Pons (tissue), 1 donor: ENCODE measurements at places on chromosomes 1 and 21.

- peak; percentile 94 for DNase-seq
Measured at GRCh38 chr1:24289937-24290595, 29.1 kb upstream of the GRHL3 start.

DNA sequence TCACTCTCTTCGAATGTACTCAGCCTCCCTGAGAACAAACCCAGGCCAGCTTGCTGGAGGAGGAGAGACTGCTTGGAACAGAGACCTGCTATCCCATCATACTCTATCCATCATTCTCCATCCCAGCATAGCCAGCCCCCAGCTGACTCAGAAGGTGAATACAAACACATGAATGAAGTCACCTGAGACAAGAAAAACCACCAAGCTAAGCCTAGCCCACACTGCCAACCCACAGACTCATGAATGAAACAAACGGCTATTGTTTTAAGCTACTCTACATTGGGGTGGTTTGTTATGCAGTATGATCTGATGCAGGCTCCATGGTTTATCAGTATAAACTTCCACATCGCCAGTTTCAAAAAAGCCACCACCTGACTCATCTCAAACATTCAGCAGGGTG is 395.6 kb downstream of the SETD4 start:
- no peak for DNase-seq

DNA sequence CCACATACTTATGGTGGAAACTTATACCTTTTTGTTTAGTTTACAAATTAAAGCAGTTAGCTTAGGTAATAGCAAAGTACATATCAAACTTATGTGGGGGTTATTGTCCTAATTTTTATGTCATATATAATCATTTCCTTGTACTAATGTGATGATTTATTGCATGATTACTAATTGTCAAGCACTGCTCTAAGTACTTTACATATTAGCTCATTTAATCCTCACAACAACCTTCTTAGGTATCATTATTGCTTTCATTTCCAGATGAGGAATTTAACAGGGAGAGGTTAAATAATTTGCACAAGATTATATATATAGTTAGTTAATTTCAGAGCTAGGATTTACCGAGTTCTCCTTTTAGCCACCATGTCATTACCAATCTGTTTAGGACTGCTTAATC is 11.9 kb upstream of the SSX2IP start:
- no peak for DNase-seq

DNA sequence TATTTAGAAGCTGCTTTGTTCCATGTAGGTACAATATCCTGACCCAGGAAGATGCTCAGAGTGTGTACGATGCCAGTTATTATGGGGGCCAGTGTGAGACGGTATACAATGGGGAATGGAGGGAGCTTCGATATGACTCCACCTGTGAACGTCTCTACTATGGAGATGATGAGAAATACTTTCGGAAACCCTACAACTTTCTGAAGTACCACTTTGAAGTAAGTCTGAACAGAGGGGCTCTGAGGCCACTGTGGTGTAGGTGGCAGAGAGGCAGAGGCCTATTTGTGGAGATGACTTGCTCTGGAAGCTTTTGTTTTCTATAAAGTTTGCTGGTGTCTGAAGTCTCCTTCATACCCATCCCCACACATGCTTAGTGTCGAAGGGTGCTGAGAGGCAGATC is 26.8 kb downstream of the C8A start:
- DNase-seq: no peak

- DNase-seq: no peak
Measured at GRCh38 chr1:15472587-15472986, 3.3 kb upstream of the CELA2B start.

DNA sequence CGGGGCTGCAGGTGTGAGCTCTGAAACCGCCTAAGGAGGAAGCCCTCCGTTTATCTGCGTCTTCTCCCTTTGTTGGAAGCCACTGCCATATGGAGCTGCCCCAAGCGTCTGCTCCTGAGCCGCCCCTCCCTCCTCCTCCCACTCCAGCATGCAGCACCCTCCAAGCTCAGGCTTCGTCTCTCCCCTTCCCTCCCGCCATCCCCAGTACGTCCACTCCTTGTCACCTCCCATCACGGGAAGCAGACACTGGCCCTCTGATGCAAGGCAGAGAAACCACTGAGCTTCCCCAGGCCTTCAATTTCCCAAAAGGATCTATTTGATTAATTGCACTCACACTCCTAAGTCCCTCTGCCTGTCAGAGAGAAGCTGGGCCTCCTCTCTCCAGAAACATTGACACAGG is 52.5 kb downstream of the NFASC start:
- DNase-seq: no peak

DNA sequence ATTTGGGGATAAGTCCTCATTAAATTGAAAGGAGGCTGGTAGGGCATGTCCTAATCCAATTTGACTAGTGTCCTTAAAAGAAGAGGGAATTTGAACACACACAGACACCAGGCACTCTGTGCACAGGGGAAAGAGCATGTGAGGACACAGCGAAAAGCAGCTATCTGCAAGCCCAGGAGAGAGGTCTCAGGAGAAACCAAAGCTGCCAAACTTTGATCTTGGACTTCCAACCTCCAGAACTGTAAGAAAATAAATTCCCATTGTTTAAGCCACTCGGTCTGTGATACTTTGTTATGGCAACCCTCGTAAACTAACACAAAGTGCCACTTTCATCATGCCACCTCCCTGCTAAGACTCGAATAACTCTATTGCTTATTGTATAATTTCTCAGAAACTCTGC is 13.8 kb downstream of the PLA2G4A start:
- no peak for DNase-seq

GRCh38 chr21:33682992-33683627 is 40.8 kb downstream of the ITSN1 start:
- DNase-seq: no peak

GRCh38 chr21:31573217-31573616 is 86.3 kb upstream of the SOD1 start:
- no peak for DNase-seq

DNA sequence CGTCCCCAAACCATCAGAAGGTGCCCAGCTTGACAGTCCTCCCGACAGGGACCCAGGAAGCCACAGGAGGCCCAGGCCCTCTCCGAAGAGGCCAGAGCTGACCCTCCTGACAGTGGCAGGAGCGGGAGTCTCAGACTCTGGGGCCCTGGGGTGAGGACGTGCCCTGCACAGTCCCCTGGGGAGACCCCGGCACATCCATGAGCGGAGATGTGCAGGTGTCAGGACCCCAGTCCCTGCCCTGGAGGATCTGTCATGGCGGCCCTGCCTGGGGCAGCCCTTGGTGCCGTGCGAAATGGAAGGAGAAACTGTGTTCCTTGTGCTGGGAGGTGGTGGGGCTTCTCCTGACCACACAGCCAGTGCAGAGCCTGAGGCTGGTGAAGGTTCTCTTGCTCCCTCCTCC is 55.8 kb downstream of the OBSCN start:
- no peak for DNase-seq

- no peak for DNase-seq
Measured at GRCh38 chr1:219883400-219884332, 44.7 kb downstream of the SLC30A10 start.

DNA sequence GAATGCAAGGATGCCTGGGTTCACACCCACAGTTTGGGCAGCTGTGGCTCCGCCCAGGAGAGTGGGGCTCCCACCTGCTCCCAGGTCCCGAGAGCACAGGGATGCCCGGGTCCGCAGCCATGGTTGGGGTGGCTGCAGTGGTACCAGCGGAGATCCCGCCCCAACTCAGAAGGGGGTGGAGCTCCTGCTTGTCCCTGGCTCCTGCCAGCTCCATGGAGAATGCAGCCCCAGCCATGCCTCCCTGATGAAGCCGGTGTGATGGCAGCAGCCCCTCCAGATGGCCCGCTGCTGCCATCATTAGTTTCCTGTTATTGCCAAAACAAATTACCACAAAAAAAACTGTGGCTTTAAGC is 113.1 kb upstream of the RUNX3 start:
- DNase-seq: no peak

- DNase-seq: no peak
Measured at GRCh38 chr1:32889731-32890278, 3.5 kb downstream of the HPCA start.

GRCh38 chr1:112594208-112594876 is 24.6 kb downstream of the ST7L start:
- DNase-seq: no peak

DNA sequence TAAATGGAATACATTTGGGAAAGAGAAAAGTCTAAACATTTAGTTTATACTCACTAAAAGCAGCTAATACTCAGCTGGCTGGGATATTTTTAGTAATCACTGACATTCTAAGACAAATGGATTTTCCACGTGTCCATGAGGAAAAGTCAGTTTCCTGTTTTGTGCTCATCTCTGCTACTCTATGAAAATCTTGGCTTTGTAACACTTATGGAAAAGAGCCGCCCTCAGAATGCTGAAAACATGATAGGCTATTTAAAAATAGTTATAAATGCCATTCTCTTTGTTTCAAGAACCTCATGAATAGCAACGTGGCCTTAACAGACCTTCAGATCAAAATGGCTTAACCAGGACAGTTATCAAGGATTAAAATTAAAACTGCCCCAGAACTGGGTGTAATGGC is 29.9 kb downstream of the MRAP start:
- no peak for DNase-seq

- no peak for DNase-seq
Measured at GRCh38 chr1:90204780-90205179, 209.9 kb downstream of the ZNF326 start.

DNA sequence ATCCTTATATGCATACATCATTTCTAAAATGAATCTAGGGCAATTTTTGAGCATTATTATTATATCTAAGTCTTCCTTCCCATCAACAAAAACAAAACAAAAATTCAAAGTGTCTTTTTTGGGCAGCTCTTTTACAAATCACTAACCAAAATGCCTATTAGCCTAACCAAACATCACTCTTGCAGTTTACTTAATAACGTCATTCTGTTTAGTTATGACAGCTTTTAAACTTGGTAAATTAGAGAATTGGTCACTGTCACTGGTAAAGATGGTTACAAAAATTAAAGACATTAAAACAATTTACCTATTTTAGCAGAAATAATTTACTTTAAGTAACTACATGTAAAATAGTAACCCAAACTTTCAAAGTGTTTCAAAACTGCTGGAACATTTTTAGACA is 2.8 kb downstream of the ARHGAP29 start:
- no peak for DNase-seq

DNA sequence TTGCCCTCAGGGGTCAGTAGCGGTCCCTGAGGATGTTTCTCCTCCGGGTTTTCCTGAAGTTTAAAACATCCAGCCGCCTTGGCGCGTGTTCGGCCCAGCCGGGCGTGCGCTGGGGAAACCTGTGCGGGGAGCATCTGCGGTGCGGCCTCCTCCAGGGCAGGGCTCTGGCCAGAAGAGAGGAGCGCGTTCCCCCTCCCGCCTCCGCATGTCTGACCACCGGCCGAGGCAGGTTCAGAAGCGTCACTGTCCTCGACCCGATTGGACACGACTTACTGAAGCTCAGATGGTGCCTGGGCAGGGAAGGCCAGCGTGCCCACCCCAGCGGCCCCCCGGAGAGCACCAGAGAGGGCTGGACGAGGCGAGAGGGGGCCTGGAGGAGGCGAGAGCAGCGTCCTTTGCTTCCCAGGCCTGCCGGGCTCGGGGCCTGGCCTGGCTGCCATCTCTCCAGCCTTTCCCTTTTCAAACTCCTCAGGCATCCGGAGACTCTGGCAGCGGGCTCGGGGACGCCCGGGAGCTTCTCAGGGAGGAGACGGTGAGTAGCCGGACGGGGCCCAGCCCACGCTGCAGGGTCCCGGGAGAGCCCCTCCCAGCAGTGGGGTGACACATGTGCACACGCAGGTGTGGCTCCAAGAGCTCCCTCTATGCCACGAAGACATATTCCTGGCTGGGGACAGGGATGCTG is 67.1 kb downstream of the SLC19A1 start:
- no peak for DNase-seq

DNA sequence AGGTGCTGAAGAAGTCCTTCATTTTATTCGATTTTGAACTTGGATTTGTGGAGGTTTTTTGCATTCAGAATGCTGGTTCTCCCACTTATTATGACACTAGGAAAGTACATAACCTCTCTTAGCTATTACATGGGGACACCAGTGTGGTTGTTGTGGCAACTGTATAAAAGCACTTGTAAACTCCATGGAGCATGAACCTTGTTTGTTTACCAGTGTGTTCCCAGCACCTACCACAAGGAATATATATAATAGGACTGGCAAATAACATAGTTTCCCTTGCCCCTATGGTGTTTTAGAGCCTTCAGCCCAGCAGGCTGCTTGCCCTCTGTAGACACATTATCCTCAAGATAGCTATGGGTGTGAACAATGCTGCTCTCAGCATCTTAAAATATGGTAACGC is 43.1 kb downstream of the RASSF5 start:
- no peak for DNase-seq

GRCh38 chr1:31498376-31499040 is 77.8 kb upstream of the TINAGL1 start:
- DNase-seq: no peak

DNA sequence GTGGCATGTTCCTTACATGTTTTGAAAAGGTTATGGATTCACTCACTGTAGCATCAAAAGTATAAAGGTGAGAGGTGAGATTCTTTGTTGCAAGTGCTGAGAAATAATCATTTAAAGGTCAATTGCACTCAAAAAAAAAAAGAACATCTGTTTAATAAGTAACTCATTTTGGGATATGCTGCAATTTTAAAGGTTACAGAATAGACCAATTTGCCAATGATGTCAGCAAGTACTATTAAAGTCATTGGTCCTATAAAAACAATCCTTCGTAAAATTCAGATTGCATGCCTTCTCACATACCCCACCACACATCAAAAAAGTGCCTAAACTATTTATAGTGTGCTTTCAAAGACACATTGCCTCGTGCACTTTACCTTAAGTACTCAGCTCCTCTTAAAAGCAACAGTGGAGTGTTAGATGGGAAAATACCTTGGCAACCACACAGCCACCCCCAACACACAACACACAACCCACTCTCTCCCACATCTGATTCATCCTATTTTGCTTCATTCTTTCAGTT is 218.2 kb upstream of the ADGRL2 start:
- DNase-seq: no peak

DNA sequence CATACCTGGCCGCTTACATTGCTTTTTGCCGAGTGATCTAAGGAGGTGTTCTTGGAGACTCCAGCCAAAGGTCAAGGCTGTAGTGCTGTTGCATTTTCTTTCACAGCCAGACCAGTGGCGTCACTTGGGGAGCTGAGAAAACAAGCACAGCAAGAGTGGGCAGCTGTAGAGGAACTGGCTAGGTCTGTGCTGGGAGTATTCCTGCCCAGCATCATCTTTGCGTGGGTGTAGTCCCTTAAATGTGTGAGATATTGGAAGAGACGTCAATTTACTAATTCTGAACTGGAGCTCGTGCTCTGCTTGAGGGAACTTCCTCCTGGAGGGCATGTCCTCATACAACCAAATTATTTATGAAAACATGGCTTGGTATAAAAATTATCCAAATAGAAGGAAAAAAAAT is 10.2 kb downstream of the UBIAD1 start:
- no peak for DNase-seq

GRCh38 chr1:8740034-8740449 is 77.4 kb downstream of the RERE start:
- DNase-seq: peak; percentile 73

- peak; percentile 48 for DNase-seq
Measured at GRCh38 chr21:34020005-34020847, 53.2 kb upstream of the MRPS6 start.

DNA sequence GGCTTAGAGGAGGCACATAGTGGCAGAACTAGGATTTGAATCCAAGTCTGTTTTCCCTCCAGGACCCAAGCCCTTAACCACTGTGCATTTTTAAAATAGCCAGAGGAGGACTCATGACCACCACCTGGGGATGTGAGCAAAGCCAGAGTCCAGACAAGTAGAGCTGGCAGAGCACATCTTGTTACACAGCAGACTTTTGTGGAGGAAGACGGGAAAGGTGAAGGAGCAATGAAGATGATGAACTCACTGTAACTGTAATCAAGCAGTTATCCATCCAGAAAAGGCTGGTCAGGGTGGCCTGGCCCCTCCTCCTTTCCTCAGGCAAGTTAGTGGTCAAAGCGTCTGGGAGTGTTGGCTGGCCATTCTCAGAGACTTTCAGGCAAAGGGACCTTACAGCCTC is 50.9 kb downstream of the SLC44A3 start:
- no peak for DNase-seq
